ENCODE measurements at places on chromosomes 3 and 15. TPM values are rescaled to one million over a fixed set of nuclear protein-coding genes. Genes with fewer than 3 reads are reported as not detected.

The GPR171 gene
- 65.5 TPM for polyA plus RNA-seq

The IGF2BP2 gene
- polyA plus RNA-seq: not detected

The ATP13A5 gene
- polyA plus RNA-seq: not detected

GRCh38 chr3:192372616-192373015 is 354.7 kb downstream of the FGF12 start:
- no peaks in the 10 kb centered on the region for H3K4me1 ChIP-seq
- H3K27ac ChIP-seq: no peak overlapping the region
- no peaks in the 10 kb centered on the region for H3K27me3 ChIP-seq
- DNase-seq: no peak
- H3K4me3 ChIP-seq: no peak overlapping the region

The TRIM71 gene
- not detected for polyA plus RNA-seq

The IMPG2 gene
- polyA plus RNA-seq: 0.13 TPM

GRCh38 chr3:49998326-49998725 is 58.4 kb downstream of the RBM6 start:
- peak overlapping the region; percentile 26 for H3K27ac ChIP-seq
- H3K4me1 ChIP-seq: no peaks in the 10 kb centered on the region
- H3K4me3 ChIP-seq: no peak overlapping the region
- no peak for DNase-seq
- H3K36me3 ChIP-seq: peaks cover 16% of the 10 kb centered on the region
- no peaks in the 10 kb centered on the region for H3K27me3 ChIP-seq

DNA sequence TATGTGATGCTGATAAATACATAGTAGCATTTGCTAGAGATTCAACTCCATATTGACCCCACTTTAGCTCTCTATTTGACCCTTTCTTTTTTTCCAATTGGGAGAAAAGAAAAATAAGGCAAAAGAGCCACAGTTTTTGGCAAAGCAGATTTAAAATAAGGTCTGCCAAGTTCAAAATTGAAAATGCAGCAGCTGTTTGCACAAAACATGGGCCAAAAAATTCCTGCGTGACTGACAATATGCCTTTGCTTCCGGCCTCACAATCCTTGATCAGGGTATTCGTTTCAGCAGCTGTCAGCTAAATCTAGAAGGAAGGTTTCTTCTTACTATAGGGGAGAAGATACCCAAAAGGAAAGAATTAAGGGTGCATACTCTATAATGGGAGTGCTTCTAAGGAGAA is 563.5 kb upstream of the CCDC54 start:
- H3K36me3 ChIP-seq: no peaks in the 10 kb centered on the region
- no peak for DNase-seq
- H3K27ac ChIP-seq: no peak overlapping the region
- no peak overlapping the region for H3K4me3 ChIP-seq
- H3K4me1 ChIP-seq: no peaks in the 10 kb centered on the region
- H3K27me3 ChIP-seq: no peaks in the 10 kb centered on the region

- peaks cover 22% of the 10 kb centered on the region for H3K4me1 ChIP-seq
- peak overlapping the region; percentile 84 for H3K27ac ChIP-seq
- DNase-seq: no peak
Measured at GRCh38 chr3:45994419-45995235, 997 bp downstream of the FYCO1 start.

GRCh38 chr15:68382286-68383007 is 49.5 kb downstream of the ITGA11 start:
- H3K27ac ChIP-seq: no peak overlapping the region
- H3K27me3 ChIP-seq: no peaks in the 10 kb centered on the region
- H3K4me3 ChIP-seq: no peak overlapping the region
- H3K36me3 ChIP-seq: no peaks in the 10 kb centered on the region
- H3K4me1 ChIP-seq: peaks cover 7% of the 10 kb centered on the region

DNA sequence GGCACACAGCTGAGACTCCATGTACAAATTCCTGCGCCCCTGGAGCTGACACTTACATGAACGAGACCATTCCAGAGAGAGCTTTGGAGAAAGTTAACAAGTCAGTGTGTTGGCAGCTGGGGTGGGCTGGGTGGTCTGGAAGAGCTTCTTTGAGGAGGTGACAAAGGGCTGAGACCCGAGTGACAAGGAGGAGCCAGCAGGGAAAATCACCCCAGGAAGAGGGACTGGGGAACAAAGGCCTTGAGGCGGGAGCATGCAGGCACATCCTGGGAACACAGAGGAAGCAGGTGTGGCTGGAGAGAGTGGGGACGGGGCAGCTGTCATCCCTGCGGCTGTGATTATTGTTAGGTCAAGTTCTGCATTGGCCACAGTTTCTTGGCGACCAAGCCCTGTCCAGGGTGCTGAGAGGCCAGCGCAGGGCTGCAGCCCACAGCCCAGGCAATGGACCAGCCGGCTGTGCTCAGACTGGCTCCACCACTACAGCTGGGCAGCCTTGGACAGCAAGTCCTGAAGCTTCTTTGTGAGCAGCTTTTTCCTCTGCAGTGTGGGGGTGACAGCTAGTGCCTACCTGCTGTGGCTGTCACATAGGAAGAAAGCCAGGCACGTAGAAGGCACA is 34.2 kb upstream of the PRR23E start:
- peaks cover 5% of the 10 kb centered on the region for H3K27me3 ChIP-seq
- no peaks in the 10 kb centered on the region for H3K4me1 ChIP-seq
- H3K36me3 ChIP-seq: no peaks in the 10 kb centered on the region
- no peak for DNase-seq

GRCh38 chr3:122396511-122396910 is 12.5 kb downstream of the FAM162A start:
- no peaks in the 10 kb centered on the region for H3K4me1 ChIP-seq
- H3K27ac ChIP-seq: no peak overlapping the region
- no peaks in the 10 kb centered on the region for H3K27me3 ChIP-seq
- DNase-seq: no peak

The VPS33B gene
- 15.0 TPM for polyA plus RNA-seq

The ATP10A gene
- polyA plus RNA-seq: 18.5 TPM

The SQOR gene
- polyA plus RNA-seq: 71.7 TPM

GRCh38 chr3:43872901-43873300 is 182.2 kb downstream of the ABHD5 start:
- no peak overlapping the region for H3K27ac ChIP-seq
- H3K4me1 ChIP-seq: no peaks in the 10 kb centered on the region
- no peaks in the 10 kb centered on the region for H3K36me3 ChIP-seq
- no peak for DNase-seq

DNA sequence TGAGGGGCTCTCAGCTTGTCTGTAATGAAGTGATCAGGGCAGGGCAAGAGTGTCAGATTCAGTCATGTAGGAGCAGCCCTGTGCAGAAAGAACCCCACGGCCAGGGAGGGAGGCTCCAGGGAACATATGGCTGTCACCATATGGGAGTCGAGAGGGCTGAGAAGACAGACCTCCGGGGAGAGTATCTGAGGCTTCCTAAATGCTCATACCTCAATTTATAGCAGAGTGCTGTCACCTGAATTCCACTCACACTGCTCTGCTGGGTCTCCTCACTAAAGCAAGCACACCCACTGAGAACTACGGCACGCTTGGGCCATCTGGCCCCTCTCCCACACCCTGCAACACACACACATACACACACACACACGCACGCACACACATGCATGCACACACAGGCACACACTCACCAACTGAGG is 92.3 kb upstream of the TJP1 start:
- DNase-seq: no peak
- no peak overlapping the region for H3K27ac ChIP-seq
- H3K4me1 ChIP-seq: no peaks in the 10 kb centered on the region
- no peaks in the 10 kb centered on the region for H3K36me3 ChIP-seq

DNA sequence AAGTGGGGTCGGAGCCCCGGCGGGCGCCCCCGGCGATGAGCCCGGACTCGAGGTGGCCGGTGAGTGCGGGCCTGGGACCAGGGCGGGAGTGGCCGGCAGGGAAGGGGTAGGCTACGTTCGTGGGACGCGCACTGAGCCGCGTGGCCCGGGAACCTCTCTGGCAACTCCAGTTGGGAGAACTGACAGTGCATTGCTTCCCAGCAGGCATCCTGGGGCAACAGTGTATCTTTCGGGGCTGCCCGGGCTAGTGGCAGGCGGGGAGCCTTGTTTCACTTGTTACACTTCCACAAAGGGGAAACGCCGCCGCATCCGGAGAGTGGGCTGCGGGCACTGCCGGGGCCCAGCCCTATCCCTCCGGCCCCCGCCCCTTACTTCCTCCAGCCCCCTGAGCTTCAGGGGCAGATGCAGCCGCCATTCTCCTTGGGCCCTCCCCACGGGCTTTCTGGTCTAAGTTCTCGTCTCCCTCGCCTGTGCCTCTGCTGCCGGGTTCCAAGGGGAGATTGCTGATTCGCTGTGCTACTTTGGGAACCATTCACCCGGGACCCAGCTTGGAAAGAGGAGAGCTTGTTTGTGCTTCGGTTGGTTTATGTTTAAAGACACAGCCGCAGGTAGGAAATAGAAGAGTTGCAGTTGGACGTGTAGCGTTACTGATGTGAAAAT is 675 bp downstream of the BRPF1 start:
- H3K36me3 ChIP-seq: no peaks in the 10 kb centered on the region
- no peaks in the 10 kb centered on the region for H3K27me3 ChIP-seq
- peak overlapping the region; percentile 85 for H3K4me3 ChIP-seq
- DNase-seq: peak; percentile 15
- peak overlapping the region; percentile 88 for H3K27ac ChIP-seq

- H3K4me1 ChIP-seq: no peaks in the 10 kb centered on the region
- no peaks in the 10 kb centered on the region for H3K27me3 ChIP-seq
- no peak for DNase-seq
Measured at GRCh38 chr3:183967693-183968092, 50.0 kb downstream of the ABCC5 start.

The SI gene
- not detected for polyA plus RNA-seq

- H3K36me3 ChIP-seq: peaks cover 34% of the 10 kb centered on the region
- no peak overlapping the region for H3K27ac ChIP-seq
- no peaks in the 10 kb centered on the region for H3K27me3 ChIP-seq
Measured at GRCh38 chr3:50585919-50586762, 16.8 kb downstream of the HEMK1 start.

The EOMES gene
- polyA plus RNA-seq: 1.5 TPM

DNA sequence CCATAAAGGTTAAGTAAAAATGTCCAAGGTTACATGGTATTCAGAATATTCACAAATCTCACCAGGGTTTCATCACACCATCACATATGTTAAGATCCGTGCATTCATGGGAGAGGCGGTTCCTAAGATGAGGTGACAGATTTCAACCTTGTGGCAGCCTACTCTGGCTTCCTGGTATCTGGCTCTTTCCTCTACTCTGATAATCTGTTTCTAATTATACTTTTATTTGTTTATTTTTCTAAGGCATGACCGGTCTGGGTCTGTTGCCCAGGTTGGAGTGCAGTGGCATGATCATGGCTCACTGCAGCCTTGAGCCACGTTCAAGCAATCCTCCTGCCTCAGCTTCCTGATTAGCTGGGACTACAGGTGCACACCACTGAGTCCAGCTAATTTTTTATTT is 34.4 kb downstream of the RAF1 start:
- no peak overlapping the region for H3K27ac ChIP-seq
- no peak for DNase-seq
- H3K4me1 ChIP-seq: peaks cover 19% of the 10 kb centered on the region
- H3K36me3 ChIP-seq: no peaks in the 10 kb centered on the region
- H3K27me3 ChIP-seq: no peaks in the 10 kb centered on the region
- no peak overlapping the region for H3K4me3 ChIP-seq

DNA sequence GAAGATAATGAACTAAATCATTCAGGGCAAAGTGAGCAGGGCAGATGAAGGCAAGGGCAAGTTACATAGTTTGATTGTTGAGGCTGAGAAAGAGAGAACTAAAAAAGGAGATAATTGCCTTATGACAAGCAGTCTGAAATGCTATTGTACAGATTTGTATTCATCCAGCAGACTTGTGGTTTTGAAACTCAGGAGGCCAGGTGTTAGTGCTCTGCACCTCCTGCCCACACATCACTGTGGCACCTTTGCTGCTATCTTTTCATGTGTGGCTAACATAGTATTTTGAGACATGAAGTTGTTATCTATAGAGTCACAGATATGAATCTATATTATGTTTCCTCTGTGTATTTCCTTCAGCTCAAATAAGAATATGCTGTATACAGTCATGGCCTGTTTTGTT is 24.3 kb upstream of the SUCLG2 start:
- no peaks in the 10 kb centered on the region for H3K36me3 ChIP-seq
- H3K4me3 ChIP-seq: no peak overlapping the region
- peaks cover 21% of the 10 kb centered on the region for H3K4me1 ChIP-seq

DNA sequence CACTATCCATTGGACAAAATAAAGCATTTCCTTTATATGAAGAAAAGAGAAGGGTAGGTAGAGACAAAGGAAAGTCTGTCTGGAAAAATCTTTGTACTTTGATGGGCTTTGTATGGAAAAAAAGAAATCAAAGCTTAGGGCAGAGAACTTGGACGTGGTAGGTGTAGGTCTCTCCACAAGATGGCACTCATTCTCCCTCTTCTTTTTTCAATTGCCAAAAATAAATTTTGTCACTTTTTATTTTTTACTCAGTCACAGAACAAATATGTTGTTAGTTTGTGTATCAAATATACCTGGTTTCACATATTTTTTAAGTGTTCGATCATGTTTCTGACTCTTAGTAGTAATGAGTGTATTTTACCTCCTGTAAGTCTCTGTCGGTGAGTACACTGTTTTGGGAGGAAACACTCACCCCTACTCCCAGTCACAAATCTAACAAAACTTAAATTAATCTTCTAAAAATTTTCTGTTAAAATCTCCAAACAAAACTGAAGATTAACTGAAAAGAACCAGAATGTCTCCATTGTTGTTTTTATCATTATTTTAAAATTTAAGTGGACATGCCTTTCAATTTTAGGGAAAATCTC is 415.8 kb upstream of the GOLIM4 start:
- H3K4me1 ChIP-seq: no peaks in the 10 kb centered on the region
- no peaks in the 10 kb centered on the region for H3K27me3 ChIP-seq
- H3K36me3 ChIP-seq: no peaks in the 10 kb centered on the region
- no peak overlapping the region for H3K4me3 ChIP-seq
- DNase-seq: no peak

Measured in naive thymus-derived CD4-positive, alpha-beta T cell (primary cell).